ENCODE measurements at places on chromosomes 13 and 19. TPM values are rescaled to one million over a fixed set of nuclear protein-coding genes. Genes with fewer than 3 reads are reported as not detected.
A peak's percentile ranks its signal among the peaks of the same experiment; 100 is the strongest.

GRCh38 chr19:13033819-13034611 lies 38.7 kb downstream of the NFIX start:
- H3K27ac ChIP-seq: peak overlapping the region; percentile 94
- no peaks in the 10 kb centered on the region for H3K36me3 ChIP-seq
- H3K4me1 ChIP-seq: peaks cover 98% of the 10 kb centered on the region
- H3K27me3 ChIP-seq: no peaks in the 10 kb centered on the region
- peak; percentile 86 for DNase-seq

- peaks cover 31% of the 10 kb centered on the region for H3K27me3 ChIP-seq
- no peak for DNase-seq
- H3K4me3 ChIP-seq: no peak overlapping the region
- H3K36me3 ChIP-seq: no peaks in the 10 kb centered on the region
- H3K4me1 ChIP-seq: no peaks in the 10 kb centered on the region
Measured at GRCh38 chr13:106246242-106246641, 289.2 kb downstream of the EFNB2 start.

DNA sequence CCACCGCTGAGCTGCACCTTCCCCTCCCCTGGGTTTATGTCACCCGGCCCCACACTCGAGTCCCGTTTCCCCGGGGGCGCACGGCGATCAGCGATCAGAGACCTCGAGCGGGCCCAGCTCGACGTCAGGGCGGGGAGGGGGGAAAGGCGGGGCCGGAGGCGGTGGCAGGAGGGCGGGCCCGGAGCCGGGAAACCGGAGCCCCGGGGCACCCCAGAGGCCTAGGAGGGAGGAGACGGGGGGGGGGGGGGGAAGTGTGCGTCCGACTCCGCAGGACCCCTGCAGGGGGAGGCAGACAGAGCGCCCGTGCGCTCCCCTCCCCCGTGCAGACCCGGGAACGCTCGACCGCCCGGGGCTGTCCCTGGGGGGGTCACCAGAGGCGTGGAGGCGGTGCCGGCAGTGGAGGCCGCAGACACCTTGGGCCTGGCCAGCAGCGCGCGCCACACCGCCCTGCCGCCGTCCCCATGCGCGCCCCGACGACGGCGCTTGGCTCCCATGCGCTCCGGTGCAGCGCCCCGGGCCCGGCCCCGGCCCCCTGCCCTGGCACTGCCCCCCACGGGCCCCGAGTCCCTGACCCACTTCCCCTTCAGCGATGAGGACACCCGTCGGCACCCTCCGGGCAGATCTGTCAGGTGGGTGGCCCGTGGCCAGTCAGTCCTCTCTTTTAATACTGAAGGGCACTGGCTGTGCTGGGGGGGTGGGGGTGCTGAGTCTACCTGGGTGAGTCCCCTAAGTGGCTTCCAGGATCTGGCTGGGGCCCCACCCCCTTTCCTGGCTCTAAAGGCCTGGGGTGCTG lies 11.8 kb downstream of the PDE4A start:
- no peaks in the 10 kb centered on the region for H3K27me3 ChIP-seq
- DNase-seq: peak; percentile 80
- H3K36me3 ChIP-seq: no peaks in the 10 kb centered on the region
- peaks cover 45% of the 10 kb centered on the region for H3K4me1 ChIP-seq
- peak overlapping the region; percentile 87 for H3K27ac ChIP-seq

DNA sequence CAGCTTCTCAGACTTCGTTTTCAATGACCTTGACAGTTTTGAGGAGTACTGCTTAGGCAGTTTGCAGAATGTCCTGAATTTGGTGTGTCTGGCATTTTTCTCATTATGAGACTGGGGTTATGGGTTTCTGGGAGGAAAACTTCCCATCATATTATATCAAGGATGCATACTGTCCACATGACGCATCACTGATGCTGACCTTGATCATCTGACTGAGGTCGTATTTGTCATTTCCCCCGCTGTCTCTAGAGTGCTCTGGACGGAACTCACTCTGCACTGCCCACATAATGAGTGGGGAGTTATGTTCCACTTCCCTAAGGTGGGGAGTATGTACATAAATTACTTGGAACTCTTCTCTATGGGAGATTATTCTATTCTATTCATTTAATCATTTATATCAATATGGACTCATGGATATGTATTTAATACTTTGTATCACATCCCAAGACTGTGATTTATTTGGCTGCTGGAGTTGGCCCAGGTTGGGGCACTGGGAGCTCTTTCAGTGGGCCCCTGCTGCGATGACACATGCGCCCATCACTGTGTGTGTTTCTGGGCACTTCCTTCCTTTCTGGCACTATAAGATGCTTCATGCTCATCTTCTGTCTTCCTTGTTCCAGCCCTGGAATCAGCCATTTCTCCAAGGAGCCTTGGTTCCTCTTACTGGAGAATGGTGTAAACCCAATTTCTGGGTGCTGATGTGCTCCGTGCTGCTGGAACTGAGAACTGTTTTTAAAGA lies 138.6 kb downstream of the MIPEP start:
- H3K4me1 ChIP-seq: peaks cover 13% of the 10 kb centered on the region
- H3K36me3 ChIP-seq: no peaks in the 10 kb centered on the region
- H3K27me3 ChIP-seq: no peaks in the 10 kb centered on the region
- no peak for DNase-seq
- H3K4me3 ChIP-seq: no peak overlapping the region
- H3K27ac ChIP-seq: no peak overlapping the region

- no peak overlapping the region for H3K4me3 ChIP-seq
- H3K4me1 ChIP-seq: peaks cover 60% of the 10 kb centered on the region
- peak; percentile 80 for DNase-seq
- peaks cover 16% of the 10 kb centered on the region for H3K36me3 ChIP-seq
- H3K27ac ChIP-seq: peak overlapping the region; percentile 95
Measured at GRCh38 chr19:33376423-33376822, 2.9 kb downstream of the CEBPG start.

- peaks cover 10% of the 10 kb centered on the region for H3K27me3 ChIP-seq
- no peaks in the 10 kb centered on the region for H3K36me3 ChIP-seq
- DNase-seq: no peak
- H3K4me3 ChIP-seq: no peak overlapping the region
Measured at GRCh38 chr19:28028881-28029444, 1184.0 kb downstream of the UQCRFS1 start.

GRCh38 chr19:41843371-41843770 lies 1.1 kb downstream of the LYPD4 start:
- no peak overlapping the region for H3K4me3 ChIP-seq
- H3K27me3 ChIP-seq: peaks cover 86% of the 10 kb centered on the region
- H3K36me3 ChIP-seq: no peaks in the 10 kb centered on the region
- H3K4me1 ChIP-seq: no peaks in the 10 kb centered on the region
- no peak overlapping the region for H3K27ac ChIP-seq

- H3K27ac ChIP-seq: no peak overlapping the region
- H3K4me3 ChIP-seq: no peak overlapping the region
- no peak for DNase-seq
- no peaks in the 10 kb centered on the region for H3K4me1 ChIP-seq
- peaks cover 67% of the 10 kb centered on the region for H3K27me3 ChIP-seq
Measured at GRCh38 chr19:39067104-39067503, 17.1 kb upstream of the ACP7 start.

DNA sequence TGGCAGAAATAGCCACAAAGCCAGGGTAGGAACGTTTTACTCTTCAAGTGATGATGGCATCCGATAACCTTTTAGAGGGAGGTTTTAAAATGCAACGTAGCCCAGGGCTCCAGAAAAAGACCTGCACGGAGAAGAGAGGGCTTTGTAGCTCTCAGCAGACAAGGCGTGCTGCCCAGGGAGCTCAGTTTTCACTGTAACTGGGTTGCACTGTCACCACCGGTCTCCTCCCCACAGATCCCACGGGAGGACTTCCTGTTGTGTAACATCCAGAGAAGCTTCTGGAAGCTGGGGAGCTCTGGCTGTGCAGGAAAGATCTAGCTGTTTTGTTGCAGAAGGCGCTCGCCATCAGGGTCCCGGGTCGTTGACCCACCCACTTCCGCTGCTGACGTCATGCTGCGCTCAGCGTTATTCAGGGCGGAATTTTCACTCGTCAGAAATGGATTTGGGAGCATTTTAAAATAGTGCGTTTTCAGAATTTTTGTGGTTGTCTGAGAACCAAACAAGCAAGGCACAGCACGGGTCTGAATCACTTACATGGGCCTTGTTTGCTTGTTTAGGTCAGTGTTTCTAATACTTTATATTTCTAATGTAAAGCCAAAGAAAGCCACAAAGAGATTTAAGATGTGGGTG lies 50.8 kb downstream of the ATP11A start:
- no peaks in the 10 kb centered on the region for H3K36me3 ChIP-seq
- H3K4me3 ChIP-seq: peak overlapping the region; percentile 49
- peak overlapping the region; percentile 88 for H3K27ac ChIP-seq
- no peaks in the 10 kb centered on the region for H3K27me3 ChIP-seq

DNA sequence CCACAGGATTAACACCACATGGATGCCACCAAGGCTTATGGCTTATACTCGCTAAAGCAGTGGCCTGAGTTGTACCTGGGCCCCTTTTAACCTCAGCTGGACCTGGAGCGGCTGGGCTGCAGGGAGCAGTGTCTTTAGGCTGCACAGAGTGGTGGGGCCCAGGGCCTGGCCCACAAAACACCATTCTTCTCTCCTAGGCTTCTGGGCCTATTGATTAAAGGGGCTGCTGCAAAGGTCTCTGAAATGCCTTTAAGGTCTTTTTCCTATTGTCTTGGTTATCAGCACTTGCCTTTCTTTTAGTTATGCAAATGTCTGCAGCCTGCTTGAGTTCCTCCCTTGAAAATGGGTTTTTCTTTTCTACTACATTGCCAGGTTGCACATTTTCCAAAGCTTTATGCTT lies 973.9 kb upstream of the PRR20A start:
- no peak for DNase-seq
- no peaks in the 10 kb centered on the region for H3K4me1 ChIP-seq
- no peak overlapping the region for H3K27ac ChIP-seq
- H3K36me3 ChIP-seq: no peaks in the 10 kb centered on the region

GRCh38 chr19:661427-662196 lies 1.4 kb downstream of the RNF126 start:
- peaks cover 83% of the 10 kb centered on the region for H3K4me1 ChIP-seq
- H3K27ac ChIP-seq: peak overlapping the region; percentile 90
- no peak for DNase-seq
- no peaks in the 10 kb centered on the region for H3K27me3 ChIP-seq
- peak overlapping the region; percentile 100 for H3K4me3 ChIP-seq

GRCh38 chr13:113917096-113917495 lies 53.2 kb upstream of the GAS6 start:
- no peaks in the 10 kb centered on the region for H3K4me1 ChIP-seq
- H3K4me3 ChIP-seq: no peak overlapping the region
- H3K36me3 ChIP-seq: no peaks in the 10 kb centered on the region
- peaks cover 41% of the 10 kb centered on the region for H3K27me3 ChIP-seq
- no peak overlapping the region for H3K27ac ChIP-seq
- no peak for DNase-seq

- no peaks in the 10 kb centered on the region for H3K27me3 ChIP-seq
- no peaks in the 10 kb centered on the region for H3K4me1 ChIP-seq
- H3K4me3 ChIP-seq: no peak overlapping the region
- no peak for DNase-seq
Measured at GRCh38 chr19:48218997-48219396, 36.7 kb downstream of the CARD8 start.

DNA sequence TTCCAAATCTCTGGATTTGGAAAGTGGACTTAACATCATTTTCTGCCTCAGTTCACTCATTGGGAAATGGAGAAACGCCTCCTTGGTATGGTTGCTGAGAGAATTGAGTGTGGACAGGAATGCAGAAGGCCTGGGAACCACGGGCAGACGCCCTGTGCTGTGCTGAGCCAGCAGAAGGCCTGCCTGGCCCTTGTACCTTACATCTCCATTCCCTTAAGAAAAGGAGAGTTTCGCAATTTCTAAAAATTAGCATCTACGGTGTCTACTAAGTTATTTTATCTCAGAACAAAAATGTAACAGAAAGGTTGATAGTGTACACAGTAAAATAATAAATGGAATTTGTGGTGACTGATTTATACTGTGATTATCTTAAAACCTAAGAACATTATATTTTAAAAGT lies 78.7 kb downstream of the IPO5 start:
- H3K27ac ChIP-seq: no peak overlapping the region
- DNase-seq: no peak
- H3K27me3 ChIP-seq: peaks cover 11% of the 10 kb centered on the region
- no peak overlapping the region for H3K4me3 ChIP-seq
- H3K4me1 ChIP-seq: no peaks in the 10 kb centered on the region
- no peaks in the 10 kb centered on the region for H3K36me3 ChIP-seq

DNA sequence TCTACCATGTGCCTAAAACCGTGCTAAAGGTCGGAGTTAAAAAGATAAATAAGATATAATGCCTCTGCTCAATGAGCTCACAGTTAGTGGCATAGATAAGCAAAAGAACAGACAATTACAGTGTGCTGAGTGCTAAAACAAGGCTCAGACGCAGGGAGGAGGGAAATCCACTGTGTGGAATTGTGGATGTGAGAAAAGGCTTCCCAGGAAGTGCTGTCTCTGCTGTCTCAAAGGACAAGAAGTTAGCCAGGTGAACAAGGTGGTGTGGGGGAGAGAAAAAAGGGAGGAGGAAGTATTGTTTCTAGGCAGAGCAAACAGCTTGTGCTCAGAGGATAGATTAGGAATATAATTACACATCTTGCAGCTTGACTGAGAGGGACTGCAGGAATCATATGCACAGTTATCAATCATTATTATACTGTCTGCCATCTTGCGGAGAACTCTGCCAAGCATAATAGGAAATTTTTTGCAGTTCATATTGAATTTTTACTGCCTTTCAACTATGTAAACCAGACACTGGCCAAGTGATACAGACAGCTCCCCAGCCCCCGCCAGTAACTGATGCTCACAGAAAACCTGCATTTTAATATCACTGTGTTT lies 9.3 kb downstream of the C13orf42 start:
- no peaks in the 10 kb centered on the region for H3K4me1 ChIP-seq
- DNase-seq: no peak
- H3K27me3 ChIP-seq: peaks cover 49% of the 10 kb centered on the region
- H3K27ac ChIP-seq: no peak overlapping the region

DNA sequence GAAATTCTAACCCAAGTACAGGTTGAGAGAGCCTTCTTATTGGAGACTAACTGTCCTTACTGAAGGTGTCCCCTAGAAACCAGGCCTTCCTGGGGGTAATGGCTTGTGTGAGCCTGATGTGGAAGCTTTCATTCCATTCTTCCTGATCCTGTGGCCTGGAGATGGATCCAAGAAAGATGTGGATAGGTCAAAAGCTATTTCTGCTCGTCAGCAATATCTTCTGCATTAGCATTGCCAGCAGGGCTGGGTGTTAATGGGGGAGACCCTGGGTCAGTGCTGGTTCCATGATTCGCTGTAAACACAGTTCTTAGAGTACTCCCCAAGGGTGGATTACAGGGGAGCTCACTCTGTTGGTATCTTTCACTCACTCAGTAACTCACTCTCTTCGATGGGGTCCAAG lies 42.9 kb downstream of the CBY2 start:
- H3K4me1 ChIP-seq: peaks cover 11% of the 10 kb centered on the region
- DNase-seq: no peak
- no peaks in the 10 kb centered on the region for H3K36me3 ChIP-seq
- H3K27ac ChIP-seq: no peak overlapping the region
- H3K27me3 ChIP-seq: no peaks in the 10 kb centered on the region

- DNase-seq: no peak
- no peaks in the 10 kb centered on the region for H3K4me1 ChIP-seq
- peaks cover 5% of the 10 kb centered on the region for H3K27me3 ChIP-seq
Measured at GRCh38 chr13:91241221-91241933, 106.1 kb upstream of the MIR17HG start.

- H3K4me3 ChIP-seq: no peak overlapping the region
- no peaks in the 10 kb centered on the region for H3K27me3 ChIP-seq
- H3K36me3 ChIP-seq: no peaks in the 10 kb centered on the region
- no peak for DNase-seq
- no peak overlapping the region for H3K27ac ChIP-seq
- peaks cover 9% of the 10 kb centered on the region for H3K4me1 ChIP-seq
Measured at GRCh38 chr19:12973236-12973635, 3.9 kb downstream of the DAND5 start.

Gene ZNF728
- 5.6 TPM for total RNA-seq

Gene TEX101
- not detected for total RNA-seq

Gene C19orf33
- 1.6 TPM for total RNA-seq

Gene CCDC106
- total RNA-seq: 14.6 TPM

Gene PRSS57
- total RNA-seq: not detected

Gene FXYD7
- total RNA-seq: not detected

Gene KASH5
- total RNA-seq: not detected

Gene ZNF560
- total RNA-seq: 0.16 TPM

Gene TEKTIP1
- not detected for total RNA-seq

Gene SIGLEC12
- 0.11 TPM for total RNA-seq

All from left ventricle myocardium inferior (tissue), 1 donor.